Activated T-helper 1 cell treated with Interleukin-2 at 50 U/mL for 16 hours (primary cell): ENCODE measurements at places on chromosomes 3 and 15.

DNA sequence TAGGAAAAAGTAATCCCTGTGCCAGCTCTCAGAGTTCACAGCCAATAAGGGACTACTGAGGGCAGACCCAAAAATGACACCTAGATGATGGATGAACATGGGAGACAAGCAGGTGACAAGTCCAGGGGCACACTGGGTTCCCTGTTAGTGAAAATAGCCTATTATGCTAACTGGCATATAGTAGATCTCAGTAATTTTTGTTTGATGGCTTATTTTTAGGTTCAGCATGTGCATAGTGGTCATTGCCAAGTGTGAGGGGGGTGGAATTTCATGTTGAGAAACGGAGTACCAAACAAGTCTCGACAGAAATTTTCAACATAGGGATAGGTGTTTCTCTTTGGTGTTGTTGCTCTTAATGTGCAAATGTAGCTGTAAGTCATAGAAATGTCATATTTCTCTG lies 6.4 kb upstream of the ITGB5 start:
- DNase-seq: no peak

DNA sequence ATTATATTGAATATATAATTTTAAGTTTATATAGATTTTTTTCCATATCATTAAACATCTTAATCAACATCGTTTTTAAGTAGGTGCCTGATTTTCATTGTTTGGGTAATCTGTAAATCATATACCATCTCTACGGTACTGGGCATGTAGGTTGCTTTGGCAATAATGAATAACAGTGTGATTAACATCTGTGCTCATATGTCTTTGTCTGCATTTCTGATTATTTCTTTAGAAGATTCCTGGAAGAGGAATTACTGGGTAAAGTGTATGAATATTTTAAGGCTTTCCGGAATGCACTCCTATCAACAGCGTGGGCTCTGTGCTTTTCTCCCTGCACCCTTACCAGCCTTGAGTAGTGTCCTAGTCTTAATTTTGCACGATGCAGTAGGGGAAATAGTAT lies 119.8 kb upstream of the LIPC start:
- DNase-seq: no peak

DNA sequence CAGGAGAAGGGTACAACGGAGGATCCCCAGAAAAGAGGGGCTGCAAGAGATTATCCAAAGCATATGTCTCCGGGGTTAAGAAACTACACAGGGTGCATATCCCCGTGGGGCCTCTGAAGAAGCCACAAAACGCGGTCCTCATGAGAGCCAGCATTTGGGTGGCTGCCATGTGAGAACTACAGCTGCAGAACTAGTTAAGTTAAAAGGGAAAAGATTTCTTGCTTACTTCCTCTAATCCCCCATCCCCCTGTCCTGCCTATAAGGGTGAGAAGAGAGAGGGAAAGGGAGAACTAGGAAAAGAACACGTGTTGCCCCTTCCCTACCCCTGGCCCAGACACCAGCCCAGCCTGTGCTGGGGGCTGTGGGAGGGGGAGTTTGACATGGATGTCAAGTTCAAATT lies 70.4 kb upstream of the PCSK6 start:
- DNase-seq: no peak

- DNase-seq: no peak
Measured at GRCh38 chr3:62332017-62332416, 41.3 kb downstream of the FEZF2 start.

- DNase-seq: no peak
Measured at GRCh38 chr3:159775372-159775961, 213.2 kb upstream of the IL12A start.

GRCh38 chr15:74636984-74637383 lies 21.3 kb downstream of the CLK3 start:
- DNase-seq: no peak

DNA sequence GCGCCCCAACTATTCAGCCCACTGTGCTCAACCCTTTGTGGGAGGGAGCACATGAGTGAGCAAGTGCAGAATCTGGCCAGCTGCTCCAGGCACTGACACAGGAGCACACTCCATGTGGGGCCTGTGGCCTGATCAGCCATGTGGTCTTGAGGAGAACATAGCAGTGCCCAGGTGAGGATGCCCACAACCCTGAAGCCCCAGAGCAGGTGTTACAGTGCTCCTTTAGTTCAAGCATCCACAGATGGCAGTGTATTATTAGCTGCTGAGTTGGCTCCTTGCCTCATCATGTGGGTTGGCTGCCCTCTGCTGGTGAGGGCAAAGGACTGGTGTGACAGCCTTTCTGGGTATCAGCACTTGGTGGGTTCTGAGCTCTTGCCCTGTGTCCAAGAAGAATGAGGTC lies 1588.2 kb downstream of the SI start:
- DNase-seq: no peak

GRCh38 chr3:127853681-127854080 lies 31.4 kb upstream of the MGLL start:
- DNase-seq: no peak

DNA sequence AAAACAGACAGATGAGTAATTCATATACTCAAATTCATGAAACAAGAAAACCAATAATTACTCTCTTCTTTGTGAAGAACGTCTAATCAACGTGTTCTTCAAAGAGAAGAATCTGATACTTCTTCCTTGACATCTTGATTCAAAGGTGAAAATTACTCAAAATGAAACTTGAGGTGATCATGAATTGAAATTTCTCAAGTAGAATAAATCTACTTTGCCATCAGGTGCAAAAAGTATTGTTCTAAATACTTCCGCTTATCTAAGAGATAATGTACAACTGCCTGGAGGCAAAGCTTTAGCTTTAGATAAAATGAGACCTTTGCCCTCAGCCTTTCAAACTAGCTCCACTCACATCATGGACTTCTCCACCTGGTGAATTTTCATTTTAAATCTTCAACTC lies 13.9 kb upstream of the XXYLT1 start:
- no peak for DNase-seq

DNA sequence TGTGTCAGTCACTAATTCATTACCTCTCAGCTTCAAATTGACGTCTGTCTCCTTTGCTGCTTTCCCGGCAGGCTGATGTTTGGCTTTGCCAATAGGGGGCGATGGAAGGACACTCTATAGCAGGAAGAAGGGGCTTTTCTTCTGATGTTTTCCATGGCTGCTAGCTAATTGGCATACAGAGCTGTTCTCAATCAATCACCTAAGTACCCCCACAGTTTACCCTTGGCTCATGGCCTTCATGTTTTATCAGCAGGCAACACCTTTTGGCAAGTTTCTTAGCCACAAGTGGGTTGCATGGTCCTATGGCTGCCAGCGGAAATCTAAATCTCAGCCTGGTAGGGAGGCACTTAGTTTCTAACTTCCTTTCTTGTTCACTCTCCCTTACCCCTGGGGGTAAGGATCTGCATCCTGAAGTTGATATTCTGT lies 45.0 kb downstream of the ESYT3 start:
- DNase-seq: no peak

- no peak for DNase-seq
Measured at GRCh38 chr15:85306946-85307686, 73.3 kb upstream of the AKAP13 start.

DNA sequence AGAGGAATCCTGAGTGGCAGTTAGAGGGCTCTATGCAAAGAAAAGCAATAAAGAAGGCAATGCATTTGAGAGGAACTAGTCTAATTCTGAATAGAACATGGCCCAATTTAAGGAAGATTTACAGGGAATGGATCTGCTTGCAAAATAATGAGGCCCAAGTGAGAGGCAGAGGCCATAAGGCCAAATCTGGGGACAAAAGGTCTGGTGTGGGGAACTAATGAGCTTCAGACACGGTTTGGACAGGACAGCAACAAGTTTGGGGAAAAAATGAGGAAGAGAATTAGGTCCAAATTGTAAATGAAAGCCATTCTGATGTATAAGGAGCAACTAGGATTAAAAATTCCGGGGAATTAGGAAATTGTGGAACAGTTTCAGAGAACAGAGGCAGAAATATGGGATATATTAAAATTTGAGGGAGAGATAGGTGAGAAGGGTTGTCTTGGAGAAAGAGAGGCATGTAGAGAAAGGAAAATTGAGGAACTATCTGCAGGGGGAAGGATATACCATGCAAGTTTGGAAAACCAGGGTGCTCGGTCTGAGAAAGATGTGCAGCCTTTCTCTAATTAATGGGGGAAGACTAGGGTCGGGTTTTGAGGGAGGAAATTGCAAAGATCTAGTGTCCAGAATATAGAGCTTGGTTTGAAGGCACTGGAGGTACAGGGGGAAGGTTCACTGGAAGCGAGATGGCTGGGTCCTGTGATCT lies 73.8 kb downstream of the RBPMS2 start:
- no peak for DNase-seq

DNA sequence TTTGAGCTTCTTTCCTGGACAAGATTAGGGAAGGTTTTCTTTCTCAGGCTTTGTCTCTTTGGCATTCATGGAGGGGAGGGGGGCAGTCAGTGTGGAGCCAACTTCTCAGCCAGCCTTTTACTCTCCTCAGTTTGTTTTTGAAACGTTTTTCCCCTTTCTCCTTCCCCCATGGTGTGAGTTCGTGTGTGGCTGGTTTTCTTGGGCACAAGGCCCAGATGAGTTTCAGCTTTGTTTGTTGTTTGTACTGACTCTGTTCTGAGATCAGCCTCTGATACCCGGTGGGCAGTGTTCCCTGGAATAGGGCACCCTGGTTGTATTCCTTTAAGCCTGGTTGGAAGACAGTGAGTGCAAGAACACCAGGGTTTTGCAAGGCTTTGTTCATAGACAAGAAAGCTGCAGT lies 168.2 kb upstream of the RARB start:
- no peak for DNase-seq

GRCh38 chr3:101223016-101223415 lies 97.4 kb downstream of the IMPG2 start:
- no peak for DNase-seq

DNA sequence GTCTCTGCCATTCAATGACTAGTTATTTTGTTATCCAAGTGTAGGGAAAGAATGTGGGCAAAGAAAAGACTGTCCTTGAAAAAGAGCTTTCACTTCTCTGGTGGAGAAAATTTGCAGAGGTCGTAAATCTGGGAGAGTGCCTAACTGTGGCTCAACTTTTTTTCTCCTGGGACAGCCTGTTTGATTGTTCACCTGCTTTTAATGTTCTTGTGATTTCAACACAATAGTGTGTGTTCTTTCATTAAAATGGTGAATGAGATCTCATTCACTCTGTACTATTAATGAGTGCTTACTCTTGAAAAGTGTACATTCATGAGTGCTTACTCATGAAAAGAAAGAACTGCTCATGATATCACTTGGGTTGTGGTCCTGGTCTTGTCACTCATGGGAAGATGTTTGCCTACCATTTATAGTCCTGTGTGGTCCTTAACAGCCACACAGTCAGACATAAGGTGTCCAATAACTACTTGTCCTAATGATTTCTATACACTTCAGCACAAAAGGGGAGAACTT lies 567.3 kb downstream of the GRM7 start:
- DNase-seq: no peak

DNA sequence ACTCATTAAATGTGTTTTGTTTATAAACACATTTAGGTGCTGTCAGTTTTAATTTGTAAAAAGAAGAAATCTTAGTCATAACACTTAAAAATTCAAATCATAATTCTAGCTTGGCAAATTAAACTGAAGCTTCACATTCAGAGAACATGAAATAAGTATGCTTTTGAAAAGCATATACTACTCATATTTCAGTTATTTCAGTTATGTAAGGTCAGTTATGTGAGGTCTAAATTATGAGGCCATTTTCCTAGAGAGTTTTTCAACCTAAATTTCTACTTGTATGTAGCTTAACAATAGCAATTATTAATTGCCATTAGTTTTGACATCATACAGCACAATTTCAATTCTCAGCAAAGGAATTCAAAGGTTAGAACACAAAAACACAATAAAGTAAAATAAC lies 465.0 kb downstream of the PLOD2 start:
- DNase-seq: no peak

- DNase-seq: no peak
Measured at GRCh38 chr3:146967783-146968182, 362.6 kb upstream of the PLSCR5 start.

DNA sequence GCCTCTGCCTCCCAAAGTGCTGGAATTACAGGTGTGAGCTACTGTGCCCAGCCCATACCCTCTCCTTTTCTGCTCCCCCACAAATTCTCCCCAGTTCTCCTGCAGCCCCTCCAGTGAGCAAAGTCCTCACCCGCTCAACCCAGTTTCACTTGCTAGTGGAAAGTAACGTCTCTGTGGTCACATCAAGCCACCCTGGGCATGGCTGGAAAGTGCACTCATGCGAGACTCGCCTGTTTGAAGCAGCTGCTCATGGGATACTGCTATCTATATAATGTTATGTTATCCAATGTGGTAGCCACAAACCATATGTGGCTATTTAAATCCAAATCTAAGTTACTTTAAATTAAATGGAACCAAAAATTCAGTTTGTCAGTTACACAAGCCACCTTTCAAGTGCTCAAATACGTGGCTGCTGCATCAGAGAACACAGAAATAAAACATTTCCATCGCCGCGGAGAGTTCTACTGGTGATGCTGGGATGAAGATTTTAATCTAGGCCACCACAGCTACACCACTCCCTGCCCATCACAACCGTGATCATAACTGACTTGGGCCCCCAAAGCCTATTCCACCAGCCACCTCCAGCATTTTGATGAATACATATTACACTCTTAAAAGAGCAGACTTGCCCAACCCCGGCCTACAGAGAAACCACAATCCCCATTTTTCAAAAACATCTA lies 119.4 kb downstream of the LIPC start:
- no peak for DNase-seq

- DNase-seq: no peak
Measured at GRCh38 chr3:137769322-137770065, 5.4 kb downstream of the SOX14 start.

DNA sequence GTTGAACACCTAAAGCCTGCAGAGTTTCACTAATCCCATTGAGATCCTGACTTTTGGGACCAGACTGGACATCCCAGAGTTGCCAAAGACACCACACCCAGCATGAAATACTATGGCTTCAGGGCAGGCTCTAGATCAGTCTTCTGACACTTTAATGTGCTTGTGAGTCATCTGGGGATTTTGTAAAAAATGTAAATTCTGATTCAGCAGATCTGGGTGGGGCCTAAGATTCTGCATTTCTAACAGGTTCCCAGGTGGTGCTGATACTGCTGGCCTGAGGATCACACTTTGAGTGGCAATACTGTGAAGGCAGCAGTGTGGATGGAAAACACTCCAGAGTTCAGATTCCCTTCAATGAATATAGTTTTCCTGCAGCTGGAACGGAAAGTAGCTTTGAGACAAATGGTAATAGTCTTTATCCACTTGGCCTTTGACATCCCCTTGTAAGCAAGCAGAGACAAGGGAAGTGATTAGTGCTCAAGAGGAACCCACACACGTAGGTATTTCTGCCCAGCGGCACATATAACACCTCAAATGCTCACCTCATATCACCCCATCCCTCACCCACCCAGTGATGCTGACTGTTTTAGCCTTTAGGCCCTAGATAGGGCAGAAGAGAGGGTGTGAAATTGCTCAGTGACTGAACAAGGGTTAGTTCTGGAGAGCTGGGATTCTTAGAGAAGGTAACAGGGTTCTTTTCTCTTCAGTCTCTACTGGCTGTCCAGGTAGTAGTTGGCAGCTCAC lies 51.5 kb upstream of the GSK3B start:
- no peak for DNase-seq

GRCh38 chr3:149282322-149282721 lies 51.1 kb downstream of the TM4SF18 start:
- DNase-seq: no peak

GRCh38 chr3:189950258-189950657 lies 170.4 kb downstream of the P3H2 start:
- DNase-seq: no peak

- DNase-seq: no peak
Measured at GRCh38 chr3:28022916-28023315, 218.5 kb upstream of the CMC1 start.
